ENCODE measurements at places on chromosomes 12 and 14.

- no peak for DNase-seq
Observed at GRCh38 chr12:54195737-54196347, 7.1 kb upstream of the SMUG1 start.

DNA sequence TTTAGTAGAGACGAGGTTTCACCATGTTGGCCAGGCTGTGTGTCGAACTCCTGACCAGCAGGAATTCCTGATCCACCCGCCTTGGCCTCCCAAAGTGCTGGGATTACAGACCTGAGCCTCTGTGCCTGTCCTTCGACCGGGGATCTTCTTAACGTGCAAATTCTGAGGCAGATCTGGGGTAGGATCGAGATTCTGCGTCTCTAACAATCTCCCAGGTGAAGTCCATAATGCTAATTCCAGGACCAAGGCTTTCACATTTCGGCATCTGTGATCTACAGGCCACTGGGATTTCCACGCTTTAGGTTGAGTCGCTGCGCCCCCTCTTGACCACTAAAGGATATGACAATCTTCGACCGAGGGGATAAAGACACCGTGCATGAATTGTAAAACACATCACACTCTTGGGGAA lies 24.8 kb downstream of the FOS start:
- DNase-seq: peak; percentile 87

- DNase-seq: no peak
Observed at GRCh38 chr14:101126731-101127130, 223.2 kb upstream of the RTL1 start.

- peak; percentile 84 for DNase-seq
Observed at GRCh38 chr12:132506328-132507160, 16.6 kb downstream of the FBRSL1 start.

DNA sequence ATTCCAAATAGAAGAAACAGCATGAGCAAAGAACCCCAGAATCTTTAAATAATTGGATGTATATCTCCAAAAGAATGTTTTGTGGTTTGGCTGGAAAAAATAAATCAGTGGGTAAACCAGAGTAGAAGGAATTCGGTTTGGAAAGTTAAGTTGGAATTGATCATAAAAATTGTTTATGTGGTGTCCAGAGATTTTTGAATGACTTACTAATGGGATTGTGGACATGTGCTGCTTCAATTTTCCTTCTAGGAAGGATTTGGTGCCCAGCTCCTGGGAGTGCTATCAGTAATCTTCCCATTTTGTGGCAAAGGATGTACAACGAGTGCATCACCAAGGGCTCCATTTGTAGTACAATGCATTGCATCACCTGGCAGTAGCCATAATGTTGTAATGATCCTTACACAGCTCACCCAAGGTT lies 224.8 kb downstream of the SLC16A7 start:
- no peak for DNase-seq

DNA sequence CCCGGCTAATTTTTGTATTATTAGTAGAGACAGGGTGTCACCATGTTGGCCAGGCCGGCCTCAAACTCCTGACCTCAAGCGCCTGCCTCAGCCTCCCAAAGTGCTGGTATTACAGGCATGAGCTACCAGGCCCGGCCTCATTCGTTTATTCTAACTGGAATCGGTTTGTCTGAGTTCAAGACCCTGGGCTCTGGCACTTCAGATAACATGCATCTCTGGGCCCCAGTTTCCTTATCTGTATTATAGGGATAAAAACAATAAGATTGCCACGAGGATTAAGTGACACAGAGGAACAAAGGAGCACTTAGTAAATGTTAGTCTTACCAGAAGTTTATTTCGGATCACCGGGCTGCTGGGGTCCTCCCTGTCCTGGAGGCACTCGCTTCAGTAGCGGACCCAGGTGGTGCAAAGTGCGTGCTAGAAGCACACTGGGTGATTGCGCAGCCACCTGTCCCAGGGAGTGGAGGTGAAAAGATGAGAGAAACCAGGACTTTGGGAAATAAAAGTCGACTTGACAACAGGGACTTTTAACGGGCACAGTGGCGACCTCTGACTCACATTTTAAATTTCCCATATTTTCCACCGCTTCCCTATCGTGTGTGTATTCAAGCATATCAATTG lies 37.5 kb downstream of the ACACB start:
- DNase-seq: no peak

- DNase-seq: no peak
Observed at GRCh38 chr12:94109160-94109559, 39.2 kb upstream of the PLXNC1 start.

DNA sequence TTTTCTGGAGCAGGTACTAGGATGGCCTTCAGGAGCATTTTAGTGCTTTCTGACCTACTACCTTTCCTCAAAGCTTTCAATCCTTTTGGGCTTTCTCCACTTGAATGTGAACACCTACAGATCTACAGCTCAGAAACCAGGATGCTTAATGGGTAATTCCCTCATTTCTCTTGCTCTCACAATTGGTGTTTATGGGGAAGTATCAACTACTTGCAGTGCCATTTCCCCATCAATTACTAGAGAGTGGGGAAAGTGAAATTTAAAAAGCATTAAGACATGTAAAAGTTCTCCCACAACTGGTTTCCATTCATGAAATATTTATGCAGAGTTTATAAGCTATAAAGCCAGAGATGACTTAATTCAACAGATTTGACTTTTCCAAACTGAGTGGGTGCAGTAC lies 2.1 kb upstream of the YY1 start:
- DNase-seq: no peak

GRCh38 chr12:11408096-11408495 lies 12.7 kb upstream of the PRB2 start:
- DNase-seq: no peak

DNA sequence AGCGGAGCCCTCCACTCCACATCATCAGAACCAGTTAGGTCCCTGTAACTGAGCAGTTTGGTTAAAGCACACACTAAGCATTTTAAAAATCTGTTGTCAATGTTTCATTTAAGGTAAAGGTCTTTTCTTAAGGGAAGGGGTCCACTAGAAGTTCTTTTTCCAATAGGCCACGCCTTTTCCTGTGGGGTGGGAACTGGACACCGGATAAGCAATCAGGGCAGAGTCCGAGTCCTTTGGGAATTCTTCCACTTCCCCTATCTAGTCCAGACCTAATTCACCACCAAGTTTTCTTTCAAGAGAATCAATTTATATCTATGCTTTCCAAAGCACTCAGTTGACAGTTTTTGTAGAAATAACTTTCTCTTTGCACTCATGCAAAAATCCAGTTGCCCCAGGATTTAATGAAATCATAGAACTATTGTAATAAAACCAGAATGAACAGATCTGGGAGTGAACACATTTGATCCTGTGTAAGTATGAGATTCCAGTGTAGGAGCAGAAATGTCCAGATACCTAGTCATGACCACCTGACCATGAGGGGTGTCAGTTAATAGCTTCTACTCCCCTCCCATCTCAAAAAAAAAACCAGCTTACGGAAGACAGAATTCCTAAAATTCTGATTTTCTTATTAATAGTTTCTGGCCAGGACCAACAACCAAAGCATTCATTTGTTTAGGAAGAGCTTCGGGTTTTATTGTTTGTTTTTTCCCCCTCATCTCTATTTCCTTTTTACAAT lies 11.7 kb downstream of the VPS37B start:
- no peak for DNase-seq

- no peak for DNase-seq
Observed at GRCh38 chr12:75936515-75937440, 94.8 kb downstream of the PHLDA1 start.

DNA sequence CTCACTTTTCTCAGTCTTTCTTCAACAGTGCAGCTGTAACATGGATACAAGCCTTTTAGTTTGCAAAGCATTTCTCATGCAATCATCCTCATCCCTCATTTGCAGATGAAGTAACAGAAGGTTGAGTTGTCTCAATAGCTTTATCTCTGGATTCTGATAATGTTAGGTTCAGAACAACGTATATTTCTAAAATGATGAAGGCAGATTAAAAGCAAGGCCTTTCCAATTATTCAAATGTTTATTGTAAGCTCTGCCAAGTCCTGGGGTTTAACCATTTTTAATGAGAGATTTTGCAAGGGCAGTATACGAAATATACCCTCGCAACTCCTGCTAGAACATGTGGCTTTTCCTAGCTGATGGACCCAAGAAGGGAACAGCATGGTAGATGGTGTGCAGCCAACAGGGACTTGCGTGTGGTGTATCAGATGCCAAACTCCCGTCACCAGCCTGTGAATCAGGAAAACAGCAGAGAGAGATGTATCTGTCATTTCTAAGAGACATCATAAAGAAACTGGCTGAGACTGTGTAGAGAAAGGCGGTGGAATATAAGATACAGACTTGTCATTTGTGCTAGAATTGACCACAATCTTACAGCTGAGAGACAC lies 319.7 kb downstream of the MED13L start:
- DNase-seq: no peak

DNA sequence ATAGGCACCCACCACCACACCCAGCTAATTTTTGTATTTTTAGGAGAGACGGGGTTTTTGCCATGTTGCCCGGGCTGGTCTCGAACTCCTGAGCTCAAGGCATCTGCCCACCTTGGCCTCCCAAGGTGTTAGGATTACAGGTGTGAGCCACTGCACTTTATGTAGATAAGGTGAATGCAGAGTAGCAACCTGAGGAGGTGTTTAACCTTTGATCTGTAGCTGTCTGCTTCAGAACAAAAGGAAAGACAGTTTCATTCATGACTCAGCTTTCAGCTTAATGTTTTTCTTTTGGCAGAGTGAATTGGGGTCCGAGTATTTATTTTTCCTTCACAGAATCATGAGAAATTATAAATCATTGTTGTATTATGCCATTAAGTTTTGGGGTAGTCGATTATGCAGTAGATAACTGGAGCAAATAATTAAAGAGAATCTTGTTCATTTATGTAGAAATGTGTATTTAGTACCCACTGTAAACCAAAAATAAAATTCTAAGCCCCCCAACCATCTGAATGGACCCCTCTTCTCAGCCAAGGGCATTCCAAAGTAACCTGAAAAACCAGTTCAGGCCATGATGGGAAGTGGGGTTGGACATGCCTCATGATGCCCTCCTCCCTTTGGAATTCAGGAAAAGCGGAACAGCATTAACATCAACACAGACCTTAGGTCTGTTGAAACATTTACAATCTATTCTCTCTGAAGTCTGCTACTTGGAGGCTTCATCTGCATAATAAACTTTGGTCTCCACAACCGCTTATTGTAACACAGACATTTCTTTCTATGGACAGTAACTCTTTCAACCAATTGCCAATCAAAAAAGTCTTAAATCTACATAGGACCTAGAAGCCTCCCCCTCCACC lies 10.7 kb upstream of the STX2 start:
- DNase-seq: no peak

GRCh38 chr12:120515496-120515895 lies 13.5 kb downstream of the COQ5 start:
- no peak for DNase-seq

- no peak for DNase-seq
Observed at GRCh38 chr12:10178821-10179220, at the start of gene TMEM52B. Gene TMEM52B, plus strand, starts transcription at chr12:10179032. Its CDS starts 543 bp downstream, at chr12:10179575.

GRCh38 chr12:84636801-84637290 lies 275.8 kb downstream of the SLC6A15 start:
- no peak for DNase-seq

DNA sequence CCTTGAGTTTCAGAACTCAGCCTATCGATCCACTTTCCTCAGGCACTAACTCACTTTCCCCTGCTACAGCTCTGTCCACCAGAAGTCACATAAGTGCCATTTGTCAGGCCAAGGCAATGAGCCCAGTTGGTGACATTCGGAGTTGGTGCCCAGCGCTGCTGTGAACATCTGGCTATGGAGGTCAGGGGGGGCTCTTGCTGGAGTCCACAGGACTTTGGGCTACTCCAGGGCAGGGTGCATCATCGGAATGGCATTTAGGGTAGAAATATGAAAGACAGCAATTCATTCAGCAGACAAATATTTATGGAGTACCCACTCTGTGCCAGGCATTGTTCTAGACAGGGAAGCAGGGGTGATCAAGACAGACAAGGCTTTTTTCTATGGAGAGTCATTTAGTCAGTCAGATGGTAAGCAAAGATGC lies 1.5 kb upstream of the PPP1CC start:
- DNase-seq: no peak

DNA sequence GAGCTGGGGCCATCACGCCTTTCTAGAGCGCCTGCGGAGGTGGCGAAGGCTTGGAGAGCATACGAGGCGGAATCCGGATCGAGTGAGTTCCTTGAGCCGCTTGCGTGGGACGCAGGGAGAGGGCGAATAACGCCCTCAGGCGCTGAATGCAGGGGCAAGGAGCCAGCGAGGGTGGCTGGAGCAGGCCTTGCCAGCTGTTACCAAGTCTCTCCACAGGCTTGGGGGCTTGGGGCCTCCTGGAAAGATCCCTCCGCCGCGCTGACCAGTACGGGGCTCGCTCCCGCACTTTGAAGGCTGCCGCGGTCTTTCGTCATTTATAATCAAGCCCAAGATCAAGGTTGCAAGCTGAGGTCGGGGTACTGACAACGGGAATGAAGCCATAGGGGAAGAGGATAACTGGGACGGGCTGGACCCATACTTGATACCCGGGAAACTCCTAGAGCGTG lies 1.2 kb downstream of the FLRT2 start:
- DNase-seq: no peak

DNA sequence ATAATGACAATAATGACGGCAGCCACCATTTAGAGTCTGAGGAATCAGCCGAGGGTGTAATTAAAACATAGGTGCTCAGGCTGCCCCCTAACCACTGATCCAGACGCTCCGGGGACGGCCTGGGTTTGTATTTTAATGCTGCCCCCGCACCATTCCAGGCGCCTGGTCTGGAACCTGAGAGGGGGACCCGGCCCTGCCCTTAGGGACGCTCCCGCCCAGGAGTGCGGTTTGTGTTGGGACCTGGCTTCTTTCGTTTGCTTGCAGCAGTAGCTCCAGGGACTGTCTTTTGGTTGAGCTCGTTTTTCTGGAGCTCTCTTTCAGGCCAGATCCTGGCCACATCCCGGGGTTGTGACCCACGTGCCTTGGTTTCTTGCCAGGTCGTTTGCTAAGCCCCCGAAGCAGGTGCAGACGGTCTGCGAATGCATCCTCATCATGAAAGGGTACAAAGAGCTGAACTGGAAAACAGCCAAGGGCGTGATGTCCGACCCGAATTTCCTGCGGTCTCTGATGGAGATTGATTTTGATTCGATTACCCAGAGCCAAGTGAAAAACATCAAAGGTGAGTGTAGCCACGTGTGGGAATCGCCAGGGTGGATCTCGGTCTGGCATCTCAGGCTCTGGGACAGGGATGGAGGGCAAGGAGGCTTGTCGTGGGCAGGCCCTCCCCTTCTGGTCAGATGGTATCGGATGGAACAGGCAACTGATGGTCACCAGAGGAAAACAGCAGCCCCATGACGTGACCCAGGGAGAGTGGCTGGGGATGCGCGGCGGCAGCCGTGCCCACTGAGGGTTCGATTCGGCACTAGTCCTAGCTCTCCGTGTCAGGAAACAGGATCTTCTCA lies 63.5 kb downstream of the CCDC92 start:
- DNase-seq: no peak
